ENCODE measurements at places on chromosomes 4 and X.

- no peak for DNase-seq
Observed at GRCh38 chrX:9682456-9682855, 83.2 kb downstream of the GPR143 start.

- DNase-seq, result no peak
Observed at GRCh38 chrX:50067435-50068284, 133.1 kb downstream of the AKAP4 start.

DNA sequence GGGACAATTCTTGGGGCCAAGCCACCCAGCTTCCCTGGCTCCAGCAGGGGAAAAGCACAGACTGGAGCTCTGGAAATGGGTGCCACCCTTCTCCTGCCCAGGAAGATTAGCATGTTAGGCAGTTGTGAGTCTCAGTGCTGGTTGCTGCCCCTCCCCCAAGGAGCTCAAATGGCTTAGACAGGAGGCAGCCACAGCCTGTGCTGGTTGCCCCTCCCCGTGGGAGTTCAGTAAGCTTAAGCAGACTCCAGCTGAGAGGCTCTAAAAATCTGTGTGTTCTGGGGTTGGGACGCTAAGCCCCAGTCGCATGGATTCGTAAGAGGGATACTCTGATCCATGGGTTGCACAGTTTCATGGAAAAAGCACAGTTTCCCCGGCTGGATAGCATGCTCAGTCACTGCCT, 92.7 kb upstream of the NDST3 start:
- no peak for DNase-seq

DNA sequence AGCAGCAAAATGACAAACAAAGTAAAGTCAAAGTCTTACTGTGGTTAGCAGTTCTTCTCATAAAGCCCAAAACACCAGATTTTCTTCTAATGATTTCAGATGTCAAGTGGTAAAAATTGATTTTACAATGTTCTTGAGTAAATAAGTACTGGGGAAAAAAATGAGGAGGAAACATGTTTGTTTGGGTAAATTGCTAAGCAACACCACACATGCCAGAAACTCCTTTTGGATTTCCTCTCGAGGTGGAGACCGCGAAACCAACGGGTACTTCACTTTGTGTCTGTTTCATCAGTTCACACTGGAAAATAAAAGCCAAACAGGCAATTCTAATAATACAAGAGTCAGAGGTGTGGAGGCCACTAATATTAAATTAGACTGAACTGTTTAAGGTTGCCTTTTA, 4.6 kb upstream of the PKD2 start:
- DNase-seq, result no peak

- no peak for DNase-seq
Observed at GRCh38 chr4:7217474-7218321, 25.4 kb downstream of the SORCS2 start.

DNA sequence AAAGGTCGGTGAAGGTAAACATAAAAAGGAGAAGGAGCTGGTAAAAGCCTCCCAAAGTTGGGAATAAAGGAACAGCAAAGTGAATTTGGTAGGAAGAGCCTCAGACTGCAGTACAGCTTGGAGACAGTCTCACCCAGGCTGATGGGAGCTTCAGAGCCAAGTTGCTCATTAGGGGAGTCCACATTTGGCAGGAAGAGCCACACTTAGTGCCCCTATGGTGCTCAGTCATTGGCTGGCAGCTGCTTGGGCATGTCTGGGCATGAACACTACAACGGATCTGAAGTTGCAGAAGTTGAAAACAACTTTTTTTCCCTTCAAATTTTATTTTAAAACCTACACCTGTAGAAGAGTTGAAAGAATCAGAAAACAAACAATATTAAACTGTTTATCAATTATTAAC, 2497.3 kb downstream of the ARAP2 start:
- DNase-seq, result peak; percentile 25

DNA sequence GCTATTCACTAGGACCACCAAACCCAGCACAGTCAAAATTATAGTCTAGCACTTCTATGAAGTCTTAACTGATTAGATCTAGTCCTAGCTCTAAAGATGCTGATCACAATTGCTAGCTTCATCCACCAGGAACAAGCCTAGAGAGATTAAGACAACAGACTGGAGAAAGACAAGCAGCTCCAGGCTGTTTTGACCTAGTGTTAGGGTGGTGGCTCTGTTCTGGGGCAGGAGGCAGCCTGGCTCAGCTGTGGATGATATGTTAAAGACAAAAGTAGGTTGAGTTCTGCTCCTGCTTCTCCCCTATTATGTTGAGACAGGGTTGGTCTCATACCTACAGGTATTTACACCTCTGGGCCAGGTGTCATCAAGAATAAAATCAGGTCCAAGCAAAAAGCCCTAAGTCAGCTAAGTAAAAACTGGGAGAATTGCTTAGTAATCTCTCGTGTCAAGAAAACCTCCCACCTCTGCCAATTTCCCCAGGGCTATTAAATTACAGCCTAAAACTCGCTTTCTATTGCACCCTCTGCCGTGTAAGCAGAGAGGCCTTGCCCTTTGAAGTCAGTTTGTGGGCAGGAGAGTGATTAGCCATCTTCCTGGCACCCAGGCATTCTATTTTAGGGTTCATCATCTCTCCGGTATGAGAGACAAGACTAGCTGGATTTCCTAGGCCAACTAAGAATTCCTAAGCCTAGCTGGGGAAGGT, 39.9 kb downstream of the RAB40AL start:
- DNase-seq, result no peak

GRCh38 chrX:137549851-137550664, 15.9 kb upstream of the ZIC3 start:
- DNase-seq, result no peak

Data from GDM1 (cell line).